Psoas muscle (tissue), 8 donors: ENCODE measurements at places on chromosomes 11 and 22. TPM values are rescaled to one million over a fixed set of nuclear protein-coding genes. Genes with fewer than 3 reads are reported as not detected.

- no peak for DNase-seq
These were observed 30.8 kb upstream of the ALDH3B2 start for GRCh38 chr11:67705264-67705663.

SUSD2 gene
- polyA plus RNA-seq = 1.4 TPM

C11orf21 gene
- polyA plus RNA-seq = 0.12 TPM

- DNase-seq = peak; percentile 24
These were observed 74.5 kb upstream of the PICALM start for GRCh38 chr11:86143087-86144030.

DNA sequence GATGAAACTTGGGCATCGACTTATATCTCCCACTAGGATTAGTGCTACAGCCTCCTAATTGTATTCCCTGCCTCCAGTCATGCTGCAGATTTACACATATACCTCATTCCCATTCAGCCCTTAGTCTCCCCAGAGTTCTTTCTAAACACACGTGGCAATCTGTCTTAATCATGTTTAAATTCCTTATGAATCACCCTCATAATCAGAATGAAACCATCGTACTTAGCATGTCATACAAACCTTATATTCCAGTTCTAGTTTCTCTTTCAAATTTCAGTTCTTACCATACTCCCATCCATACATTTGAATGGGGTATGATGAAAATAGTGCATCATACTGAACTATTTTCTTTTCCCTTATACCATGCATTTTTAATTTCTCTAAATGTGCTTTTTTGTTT is 6.0 kb upstream of the OR10A2 start:
- DNase-seq = no peak

TRIM22 gene
- polyA plus RNA-seq = 5.1 TPM

DNA sequence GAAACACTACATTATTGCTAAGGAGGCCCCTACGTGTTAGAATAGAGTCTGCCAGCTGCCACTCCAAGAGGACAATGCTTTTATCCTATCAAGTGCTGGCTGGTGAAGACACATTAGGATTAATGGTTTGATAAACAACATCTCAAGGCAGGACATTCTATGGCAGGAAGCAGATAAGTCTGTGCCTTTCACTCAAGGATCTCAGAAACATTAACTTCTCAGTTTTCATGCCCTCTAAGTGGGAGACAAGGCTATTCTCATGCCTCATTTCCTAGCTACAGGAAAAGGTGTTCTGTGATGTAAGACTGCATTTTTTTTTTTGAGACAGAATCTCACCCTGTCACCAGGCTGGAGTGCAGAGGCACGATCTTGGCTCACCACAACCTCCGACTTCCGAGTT is 23.5 kb upstream of the TIMP3 start:
- DNase-seq = no peak

OR4C12 gene
- not detected for polyA plus RNA-seq

- no peak for DNase-seq
These were observed 49.3 kb downstream of the PPME1 start for GRCh38 chr11:74220376-74220775.

DNA sequence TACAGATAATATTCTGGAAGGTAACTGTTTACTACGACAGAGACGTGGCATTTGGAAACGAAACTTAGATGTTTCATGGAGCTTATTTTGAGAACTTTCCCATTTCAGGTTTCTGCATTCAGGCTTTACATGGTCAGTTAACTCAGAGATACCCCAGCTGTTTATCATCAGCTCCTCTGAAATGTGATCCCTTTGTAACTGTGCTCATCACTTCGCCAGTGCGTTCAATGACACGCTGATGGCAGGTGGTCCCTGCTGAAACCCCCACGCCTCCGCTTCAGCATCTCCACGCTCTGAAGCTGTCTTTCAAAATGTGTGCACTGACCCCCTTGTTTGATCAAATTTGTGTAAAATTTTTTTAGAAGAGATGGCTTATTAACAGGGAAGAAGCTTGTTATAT is 30.5 kb downstream of the ALG12 start:
- no peak for DNase-seq

DNA sequence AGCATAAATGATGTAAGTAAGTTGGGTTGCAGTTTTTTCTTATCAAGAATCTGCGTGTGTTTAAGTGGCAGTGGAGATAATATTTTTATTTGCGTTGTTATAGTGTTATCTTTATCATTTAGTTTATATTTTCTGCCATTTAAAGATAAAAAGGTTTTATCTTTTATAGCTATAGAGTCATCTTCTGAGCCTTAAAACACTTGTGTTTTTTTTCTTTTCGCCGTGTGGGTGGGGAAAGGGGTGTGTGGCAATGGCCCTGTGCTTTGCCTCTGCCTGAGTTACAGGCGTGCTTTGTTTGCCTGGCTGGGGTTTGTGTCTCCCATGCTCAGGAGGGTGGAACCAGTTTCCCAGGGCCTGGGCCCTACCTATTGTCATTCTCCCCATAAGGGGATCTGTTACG is 16.2 kb downstream of the ARHGEF12 start:
- no peak for DNase-seq

DNA sequence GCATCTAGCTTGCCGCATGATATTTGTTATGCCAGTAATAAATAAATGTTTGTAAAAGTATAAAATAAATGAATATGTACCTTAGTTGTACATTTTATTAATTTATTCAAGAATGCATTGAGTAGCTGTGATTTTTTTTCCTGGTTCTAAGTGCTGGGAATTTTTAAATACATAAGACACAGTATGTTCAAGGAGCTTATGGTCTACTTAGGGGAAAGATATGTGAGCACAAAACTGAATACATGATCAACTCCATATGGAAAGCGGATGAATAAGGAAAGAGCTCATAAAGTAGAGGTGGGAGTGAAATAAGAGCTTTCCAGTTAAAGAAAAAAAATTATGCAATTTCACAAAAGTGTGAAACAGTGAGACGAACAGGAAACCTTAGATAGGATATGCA is 944.2 kb upstream of the CCDC90B start:
- no peak for DNase-seq

GRCh38 chr22:47236161-47236560 is 473.7 kb downstream of the TBC1D22A start:
- DNase-seq = no peak

DNA sequence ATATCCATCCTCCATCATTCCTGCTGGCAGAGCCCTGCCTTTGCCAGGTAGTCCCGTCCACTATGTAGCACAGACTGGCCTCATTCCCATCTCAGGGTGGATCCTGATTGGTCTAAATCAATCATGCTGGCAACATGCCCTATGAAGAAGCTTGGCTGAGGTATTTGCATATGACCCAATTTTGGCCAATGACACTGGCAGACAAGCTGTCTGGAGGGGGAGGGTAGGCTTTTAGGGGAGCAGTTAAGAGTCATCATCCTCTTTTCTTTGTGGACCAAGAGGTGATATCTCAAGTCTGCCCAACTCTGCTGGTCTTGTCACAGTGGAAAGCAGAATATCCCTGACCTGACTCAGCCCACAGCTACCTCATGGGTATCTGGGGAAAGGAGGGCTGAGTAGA is 5.1 kb downstream of the CCDC89 start:
- DNase-seq = no peak

- DNase-seq = peak; percentile 90
These were observed 4.8 kb downstream of the CD248 start for GRCh38 chr11:66311965-66312548.

DNA sequence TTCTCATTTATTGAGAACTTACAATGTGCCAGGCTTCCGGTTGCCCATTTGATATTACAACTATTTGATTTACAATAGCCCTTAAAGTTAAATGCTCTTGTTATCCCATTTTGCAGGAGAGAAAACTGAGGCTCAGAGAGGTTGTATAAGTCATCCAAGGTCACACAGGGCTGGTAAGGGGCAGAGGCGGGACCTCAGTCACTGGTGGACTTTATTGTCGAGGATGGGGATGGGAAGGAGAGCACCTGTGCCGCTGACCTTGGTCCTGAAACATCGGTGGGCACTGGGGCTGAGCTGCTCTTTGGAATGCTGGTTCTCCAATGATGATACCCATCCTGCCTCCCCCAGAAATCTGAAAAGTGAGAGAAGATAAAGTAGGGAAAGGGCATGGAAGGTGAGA is 265.4 kb downstream of the MIAT start:
- no peak for DNase-seq

C22orf31 gene
- not detected for polyA plus RNA-seq

GGTLC2 gene
- not detected for polyA plus RNA-seq

DNA sequence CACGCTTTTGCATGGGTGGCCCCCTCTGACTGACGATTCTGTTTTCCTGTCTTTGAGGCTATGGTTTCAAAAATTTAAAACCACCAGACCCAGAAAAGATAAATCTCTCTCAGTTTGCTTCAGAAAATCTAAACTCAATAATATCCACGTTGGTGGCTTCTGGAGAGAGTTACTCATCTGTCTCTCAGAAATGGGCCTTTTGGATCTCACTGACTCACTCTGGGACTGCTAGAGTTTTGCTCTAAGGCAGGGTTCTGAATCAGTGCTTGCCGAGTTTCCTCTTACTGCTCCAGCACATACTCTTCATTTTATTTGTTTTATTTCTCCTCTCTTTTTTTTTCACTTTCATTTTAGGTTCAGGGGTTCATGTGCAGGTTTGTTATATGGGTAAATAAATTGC is 305.7 kb downstream of the BLID start:
- DNase-seq = no peak

- no peak for DNase-seq
These were observed 150.0 kb downstream of the ADAMTS15 start for GRCh38 chr11:130598433-130598832.

DNA sequence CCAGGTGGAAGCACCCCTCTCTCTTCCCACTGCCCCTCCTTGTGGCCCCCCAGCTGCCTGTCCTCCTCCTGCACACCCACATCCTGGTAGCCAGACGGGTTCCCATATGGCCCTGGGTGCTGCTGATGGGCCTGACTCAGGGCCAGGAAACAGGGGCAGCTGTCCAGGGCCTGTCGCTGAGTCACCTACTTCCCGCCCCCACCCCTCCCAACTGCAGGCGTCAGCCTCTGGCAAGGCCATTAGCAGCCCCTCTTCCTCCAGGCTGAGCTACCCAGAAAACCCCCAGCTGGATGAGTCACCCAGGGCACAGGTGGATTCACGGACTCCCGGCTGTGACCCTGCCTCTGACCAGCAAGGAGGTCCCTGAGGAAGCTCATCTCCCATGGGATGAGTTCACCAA is 6.9 kb upstream of the GAL start:
- DNase-seq = peak; percentile 53

DNA sequence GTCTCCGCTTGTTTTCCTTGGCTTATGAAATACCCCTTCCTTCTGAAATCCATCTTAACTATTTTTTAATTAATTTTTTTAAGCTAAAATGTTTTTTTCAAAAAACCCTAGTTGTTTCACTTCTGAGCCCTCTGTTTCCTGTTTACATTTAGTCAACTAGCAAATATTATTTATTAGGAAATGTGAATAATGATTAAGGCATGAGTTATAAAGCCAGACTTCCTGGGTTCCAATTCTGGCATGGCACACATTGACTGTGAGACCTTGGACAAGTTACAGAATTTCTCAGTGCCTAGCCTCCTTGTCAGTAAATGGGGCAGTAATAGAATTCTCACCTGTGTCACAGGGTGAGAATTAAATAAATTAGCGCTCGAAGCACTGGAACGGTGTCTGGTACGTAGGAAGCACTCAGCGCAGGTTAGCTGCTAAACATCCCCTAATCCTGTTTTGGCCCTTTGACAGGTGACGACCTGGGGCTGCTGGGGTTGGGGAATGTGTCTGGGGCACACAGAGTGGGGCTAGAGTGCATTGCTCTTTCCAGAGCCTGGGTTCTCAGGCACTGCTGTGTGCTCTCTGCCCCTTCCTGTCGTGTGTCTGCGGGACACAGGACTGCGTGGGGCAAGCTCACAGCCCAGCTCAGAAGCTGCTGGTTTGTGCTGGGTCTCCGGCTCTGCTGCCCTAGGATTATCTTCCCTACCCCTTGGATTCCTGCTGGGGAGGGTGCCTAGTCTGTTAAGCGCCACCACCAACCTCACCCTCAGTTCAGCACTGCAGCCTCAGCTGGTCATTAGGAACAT is 13.1 kb downstream of the PANX1 start:
- DNase-seq = no peak

DNA sequence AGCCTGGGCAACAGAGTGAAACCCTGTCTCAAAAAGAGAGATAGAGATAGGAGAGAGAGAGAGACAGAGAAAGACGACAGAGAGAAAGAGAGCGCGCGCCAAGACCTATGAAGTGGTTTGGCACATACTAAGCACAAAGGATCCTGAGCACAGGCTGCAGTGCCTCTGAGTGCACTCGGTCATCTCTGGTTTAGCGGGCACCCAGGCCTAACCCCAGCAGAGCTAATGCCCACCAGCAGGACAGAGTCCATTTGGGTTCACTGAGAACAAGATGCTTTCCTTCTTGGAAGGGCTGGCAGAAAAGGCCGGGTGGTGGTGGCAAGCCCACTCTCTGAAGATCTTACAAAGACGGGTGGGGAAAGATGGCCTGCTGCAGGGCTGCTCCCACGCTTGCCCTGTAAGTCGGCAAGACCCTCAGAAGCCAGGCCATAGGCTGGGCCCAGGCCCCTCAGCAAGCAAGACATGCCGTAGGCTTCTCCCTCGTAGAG is 3.3 kb downstream of the SCARF2 start:
- DNase-seq = no peak

CRYBB1 gene
- not detected for polyA plus RNA-seq

OR51B2 gene
- polyA plus RNA-seq = not detected

DNA sequence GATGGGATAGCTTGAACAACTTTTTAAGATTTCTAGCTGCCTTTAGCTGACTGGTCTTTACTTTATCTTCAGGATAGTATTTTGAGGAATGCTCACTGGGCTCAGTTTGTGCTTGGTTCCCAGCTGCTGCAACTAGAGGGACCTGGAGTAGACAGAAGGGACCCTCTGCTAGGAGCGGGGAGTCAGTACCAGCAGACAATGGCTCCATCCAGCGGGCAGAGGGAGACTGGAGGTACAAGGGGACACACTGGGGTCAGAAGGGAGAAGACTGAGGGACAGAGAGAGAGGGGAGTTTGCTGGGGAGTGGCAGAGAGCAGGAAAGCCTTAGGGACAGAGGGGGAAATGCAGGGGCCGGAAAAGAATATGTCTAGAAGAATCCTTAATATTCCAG is 22.0 kb upstream of the ACER3 start:
- DNase-seq = no peak

LRRC32 gene
- 16.2 TPM for polyA plus RNA-seq

DNA sequence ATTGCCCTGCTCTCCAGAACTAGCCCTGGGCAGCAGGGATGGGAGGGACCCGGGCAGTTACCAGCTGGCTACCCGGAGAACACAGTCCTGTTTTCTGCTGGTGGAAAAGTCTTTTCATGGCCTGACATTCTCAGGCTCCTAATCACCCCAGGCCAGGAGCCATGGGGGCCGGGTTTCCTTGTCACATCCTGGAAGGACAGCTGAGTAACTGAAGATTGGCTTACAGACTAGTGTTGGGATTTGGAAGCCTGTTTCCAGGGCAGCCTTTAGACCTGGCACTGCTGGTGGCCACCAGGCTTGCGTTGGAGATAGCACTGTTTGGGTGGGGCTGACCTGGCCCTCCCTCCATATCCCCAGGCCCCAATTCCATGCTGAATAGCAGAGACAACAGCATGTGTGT is 349.0 kb downstream of the CTTN start:
- DNase-seq = no peak

DNA sequence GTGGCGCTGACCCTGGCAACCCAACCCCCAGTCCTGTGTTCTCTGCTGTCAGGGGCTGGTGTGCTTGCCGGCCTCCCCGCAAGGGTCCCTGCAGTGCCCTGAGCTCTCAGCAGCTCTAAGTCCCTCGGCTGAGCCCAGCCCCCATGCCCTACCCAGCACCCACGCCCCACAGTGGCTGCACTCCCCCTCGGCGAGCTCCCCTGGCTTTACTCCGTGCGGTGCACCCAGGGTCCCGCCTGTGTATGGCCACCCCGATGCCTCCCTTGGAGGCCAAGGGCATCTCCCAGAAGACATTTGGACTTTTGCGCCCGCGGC is 72.5 kb upstream of the SHISAL1 start:
- DNase-seq = peak; percentile 15

- no peak for DNase-seq
These were observed 236.1 kb downstream of the KCNA4 start for GRCh38 chr11:29780756-29781155.

KCTD14 gene
- polyA plus RNA-seq = 0.27 TPM
